Esophagus squamous epithelium (tissue), 5 donors: ENCODE measurements at places on chromosomes 12 and 14.

DNA sequence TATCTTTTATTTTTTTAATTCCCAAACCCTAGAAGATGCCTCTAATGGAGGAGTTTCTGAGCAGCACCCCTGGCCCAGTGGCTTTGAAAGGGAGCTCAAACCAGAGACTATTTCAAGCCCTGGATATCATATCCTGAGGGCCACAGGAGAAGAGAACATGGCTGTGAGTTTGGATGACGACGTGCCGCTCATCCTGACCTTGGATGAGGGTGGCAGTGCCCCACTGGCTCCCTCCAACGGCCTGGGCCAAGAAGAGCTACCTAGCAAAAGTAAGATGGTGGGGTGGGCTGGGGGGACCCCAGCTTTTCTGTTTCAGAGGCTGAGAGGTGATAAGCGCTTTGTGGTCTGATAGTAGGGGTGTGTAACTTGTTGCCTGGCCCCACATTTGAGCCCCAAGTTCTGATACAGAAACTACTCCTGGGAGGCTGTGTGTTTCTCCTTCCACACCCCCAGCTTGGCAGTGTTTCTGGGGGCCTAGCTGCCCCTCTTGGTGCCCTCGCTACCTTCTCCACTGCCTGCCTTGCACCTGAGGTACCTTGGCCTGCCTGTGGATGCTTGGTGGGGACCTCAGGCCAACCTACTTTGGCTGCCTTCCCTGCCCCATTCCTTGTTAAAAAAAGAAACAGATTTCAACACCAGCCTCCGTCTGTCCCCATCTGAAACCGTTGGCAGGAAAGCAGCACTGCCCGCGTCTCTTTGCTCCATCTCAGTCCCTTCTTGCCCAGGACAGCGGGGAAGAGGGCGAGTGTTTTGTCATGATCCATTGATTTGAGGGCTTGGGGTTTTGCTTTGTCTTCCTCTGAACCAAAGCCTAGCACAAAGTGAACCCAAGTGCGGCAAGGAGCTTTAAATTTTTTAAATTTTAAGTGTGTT is 5.7 kb downstream of the TPCN1 start:
- peak overlapping the region; percentile 83 for H3K27ac ChIP-seq
- DNase-seq, result no peak
- peaks cover 57% of the 10 kb centered on the region for H3K36me3 ChIP-seq
- H3K4me3 ChIP-seq, result no peak overlapping the region

GRCh38 chr12:26841085-26841484 is 8.1 kb upstream of the ITPR2 start:
- H3K4me1 ChIP-seq, result no peaks in the 10 kb centered on the region
- H3K36me3 ChIP-seq, result no peaks in the 10 kb centered on the region
- H3K27me3 ChIP-seq, result no peaks in the 10 kb centered on the region
- H3K27ac ChIP-seq, result no peak overlapping the region
- DNase-seq, result no peak

DNA sequence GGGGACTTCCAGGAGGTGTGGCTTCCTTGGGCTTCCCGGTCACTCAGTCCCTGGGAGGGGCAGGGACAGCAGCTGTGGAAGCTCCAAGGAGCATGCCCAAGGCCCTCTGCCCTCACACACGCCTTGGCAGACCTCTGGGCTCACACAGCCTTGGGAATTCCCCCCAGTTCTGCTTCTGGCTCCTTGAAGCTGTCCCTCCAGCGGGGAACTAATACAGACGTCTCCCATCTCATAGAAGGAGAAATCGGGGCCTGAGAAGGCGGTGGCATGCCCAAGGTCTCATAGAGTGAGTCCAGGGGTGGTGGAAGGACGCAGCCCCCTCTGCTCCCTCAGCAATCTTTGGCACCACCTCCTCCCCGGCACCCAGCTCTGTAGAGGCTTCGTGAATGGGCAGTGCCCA is 15.7 kb upstream of the TMEM119 start:
- H3K4me3 ChIP-seq, result no peak overlapping the region
- no peaks in the 10 kb centered on the region for H3K36me3 ChIP-seq
- H3K4me1 ChIP-seq, result peaks cover 36% of the 10 kb centered on the region
- DNase-seq, result no peak

DNA sequence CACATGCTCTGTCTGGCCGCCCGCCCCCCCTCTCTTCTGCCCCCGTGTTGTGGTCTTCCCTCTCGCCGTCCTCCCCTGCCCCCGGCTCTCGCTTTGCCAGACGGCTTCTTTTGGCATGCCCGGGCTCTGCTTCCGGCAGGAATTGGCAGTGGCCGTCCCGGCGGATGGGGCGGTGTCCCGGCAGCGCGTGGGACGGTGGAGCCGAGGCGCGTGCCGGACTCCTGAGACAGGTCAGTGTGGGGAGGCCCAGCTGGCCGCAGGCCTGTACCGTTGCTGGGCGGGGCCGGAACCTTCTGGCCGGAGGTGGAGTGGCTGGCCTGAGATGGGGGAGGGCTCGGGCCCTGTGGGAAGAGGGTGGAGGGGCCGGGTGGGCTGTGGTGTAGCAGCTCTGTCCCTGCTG is 17.1 kb downstream of the KIF26A start:
- H3K36me3 ChIP-seq, result no peaks in the 10 kb centered on the region
- H3K4me1 ChIP-seq, result peaks cover 20% of the 10 kb centered on the region
- H3K27me3 ChIP-seq, result no peaks in the 10 kb centered on the region
- H3K27ac ChIP-seq, result no peak overlapping the region
- no peak for DNase-seq

DNA sequence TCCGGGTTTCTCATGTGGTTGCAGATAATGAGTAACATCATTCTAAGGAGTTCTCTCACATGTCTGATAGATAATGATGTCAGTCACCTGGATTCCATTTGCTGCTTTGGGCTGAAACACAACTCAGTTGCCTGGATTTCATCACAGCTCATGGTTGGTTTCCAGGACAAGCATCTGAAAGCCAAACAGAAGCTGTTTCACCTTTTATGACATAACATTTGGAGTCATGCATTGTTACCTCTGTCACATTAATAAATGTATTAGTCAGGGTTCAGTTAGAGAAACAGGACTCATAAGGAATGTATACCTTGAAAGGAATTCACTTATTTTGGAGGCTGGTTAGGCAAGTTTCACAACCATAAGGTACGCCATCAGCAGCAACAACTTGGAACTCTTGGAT is 251.9 kb upstream of the ATXN7L3B start:
- H3K27me3 ChIP-seq, result no peaks in the 10 kb centered on the region
- no peaks in the 10 kb centered on the region for H3K4me1 ChIP-seq
- no peak overlapping the region for H3K27ac ChIP-seq
- no peaks in the 10 kb centered on the region for H3K36me3 ChIP-seq

- H3K36me3 ChIP-seq, result no peaks in the 10 kb centered on the region
- no peaks in the 10 kb centered on the region for H3K27me3 ChIP-seq
- DNase-seq, result no peak
- H3K4me3 ChIP-seq, result no peak overlapping the region
- H3K4me1 ChIP-seq, result no peaks in the 10 kb centered on the region
Observed at GRCh38 chr14:33862261-33862802, 88.5 kb downstream of the EGLN3 start.

DNA sequence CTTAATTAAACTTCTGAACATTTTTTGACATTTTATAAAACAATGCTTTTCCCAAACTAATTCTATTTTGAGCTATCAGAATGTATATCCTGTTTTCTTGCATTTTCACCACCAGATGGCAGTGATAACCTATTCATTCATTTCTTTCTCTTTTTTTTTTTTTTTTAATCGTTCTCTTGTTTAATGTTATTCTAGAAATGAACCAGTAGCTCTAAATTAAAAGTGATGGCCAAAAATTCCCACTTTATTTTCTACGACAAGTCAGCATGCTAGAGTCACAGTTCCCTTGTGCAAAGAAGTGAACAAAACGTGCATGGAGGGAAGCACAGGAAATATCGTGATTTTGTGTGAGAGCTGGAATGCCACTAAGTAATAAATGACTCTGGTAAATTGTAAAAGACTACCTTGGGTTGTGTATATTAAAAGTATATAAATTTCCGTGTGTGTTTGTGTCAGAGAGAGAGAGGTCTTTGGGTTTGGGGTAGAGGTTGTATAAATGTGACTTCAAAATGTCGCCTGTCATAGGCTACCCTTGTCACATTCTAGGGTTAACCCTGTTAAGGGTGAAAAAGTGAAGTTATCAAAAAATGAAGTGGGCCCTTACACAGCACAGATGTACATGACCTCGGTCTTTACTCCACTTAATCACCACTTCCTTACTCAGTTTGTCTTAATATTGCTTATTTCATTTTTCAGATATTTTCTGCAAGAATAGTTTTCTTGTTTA is 40.4 kb upstream of the LDHB start:
- no peaks in the 10 kb centered on the region for H3K36me3 ChIP-seq
- no peaks in the 10 kb centered on the region for H3K4me1 ChIP-seq
- no peak overlapping the region for H3K27ac ChIP-seq
- no peak overlapping the region for H3K4me3 ChIP-seq

- H3K4me1 ChIP-seq, result no peaks in the 10 kb centered on the region
- no peak overlapping the region for H3K27ac ChIP-seq
- H3K4me3 ChIP-seq, result no peak overlapping the region
- DNase-seq, result no peak
- no peaks in the 10 kb centered on the region for H3K27me3 ChIP-seq
Observed at GRCh38 chr12:125006365-125006764, 12.9 kb downstream of the BRI3BP start.

GRCh38 chr12:22653791-22654190 is 28.8 kb downstream of the ETNK1 start:
- H3K36me3 ChIP-seq, result no peaks in the 10 kb centered on the region
- no peaks in the 10 kb centered on the region for H3K27me3 ChIP-seq
- DNase-seq, result no peak
- no peak overlapping the region for H3K27ac ChIP-seq

DNA sequence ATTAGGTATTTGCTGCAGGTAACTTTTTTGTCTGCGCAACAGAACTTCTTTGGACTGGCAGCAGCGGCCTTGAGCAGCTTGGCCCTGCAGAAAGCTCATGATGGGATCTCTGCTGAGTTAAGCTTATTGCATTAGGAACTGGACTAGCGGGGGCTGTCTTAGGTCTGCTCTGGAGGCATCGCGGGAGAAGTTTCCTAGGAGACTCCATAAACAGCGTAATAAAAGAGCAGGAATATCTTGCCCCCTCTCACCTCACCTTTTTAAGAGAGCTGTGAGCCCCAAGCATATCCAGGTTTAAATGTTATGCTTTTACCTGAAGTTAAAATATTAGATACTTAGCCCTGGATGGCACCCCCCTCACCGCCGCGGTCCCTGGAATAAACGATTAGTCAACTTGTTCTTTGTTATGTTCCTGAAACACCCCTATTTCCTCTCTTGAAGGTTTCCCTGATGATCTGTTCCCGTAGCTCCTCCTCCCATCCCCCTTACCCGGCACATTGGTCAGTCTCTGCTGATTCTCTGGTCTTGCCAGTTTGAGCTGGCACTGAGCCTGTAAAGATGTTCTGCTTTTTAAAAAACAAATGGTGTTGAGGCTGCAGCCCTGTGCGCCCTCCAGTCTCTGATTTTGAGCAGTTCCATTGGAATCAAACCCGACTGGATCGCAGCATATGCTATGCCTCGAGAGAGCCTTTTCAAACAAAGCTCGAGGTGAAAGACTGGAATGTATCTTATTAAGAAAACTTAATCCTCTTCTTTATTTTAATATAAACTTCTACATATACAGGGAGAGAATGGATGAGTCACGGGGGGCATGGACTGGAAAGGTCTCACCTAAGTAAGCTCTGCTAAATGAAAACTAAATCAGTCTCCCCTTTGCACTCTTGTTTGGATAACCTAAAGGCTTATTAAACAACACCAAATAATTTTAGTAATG is 1.9 kb downstream of the MLXIP start:
- peak overlapping the region; percentile 92 for H3K4me3 ChIP-seq
- H3K36me3 ChIP-seq, result peaks cover 21% of the 10 kb centered on the region
- no peaks in the 10 kb centered on the region for H3K27me3 ChIP-seq
- peaks cover 18% of the 10 kb centered on the region for H3K4me1 ChIP-seq

DNA sequence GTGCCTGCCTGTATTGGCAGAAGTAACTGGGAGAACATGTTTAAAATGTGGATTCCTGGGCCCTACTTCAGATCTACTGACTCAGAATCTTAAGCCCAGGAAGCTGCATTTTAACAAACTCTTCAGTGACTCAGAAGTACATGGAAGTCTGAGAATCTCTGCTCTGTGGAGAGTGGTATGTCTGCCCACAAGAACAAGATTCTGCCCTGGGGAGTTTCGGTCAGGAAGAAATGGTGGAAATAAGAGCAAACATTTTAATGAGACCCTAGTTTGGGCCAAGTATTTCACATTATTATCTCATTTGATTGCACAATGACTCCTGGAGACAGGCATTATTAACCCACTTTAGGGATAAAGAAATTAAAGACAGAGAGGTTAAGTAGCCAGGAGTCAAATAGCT is 8.2 kb downstream of the ALDH1L2 start:
- H3K36me3 ChIP-seq, result no peaks in the 10 kb centered on the region
- DNase-seq, result no peak
- H3K27ac ChIP-seq, result no peak overlapping the region

- no peak overlapping the region for H3K4me3 ChIP-seq
Observed at GRCh38 chr14:103501921-103502669, 20.5 kb downstream of the CKB start.

GRCh38 chr12:89669197-89669596 is 39.4 kb downstream of the ATP2B1 start:
- peaks cover 5% of the 10 kb centered on the region for H3K4me1 ChIP-seq
- DNase-seq, result no peak
- no peak overlapping the region for H3K27ac ChIP-seq
- no peak overlapping the region for H3K4me3 ChIP-seq
- no peaks in the 10 kb centered on the region for H3K27me3 ChIP-seq

DNA sequence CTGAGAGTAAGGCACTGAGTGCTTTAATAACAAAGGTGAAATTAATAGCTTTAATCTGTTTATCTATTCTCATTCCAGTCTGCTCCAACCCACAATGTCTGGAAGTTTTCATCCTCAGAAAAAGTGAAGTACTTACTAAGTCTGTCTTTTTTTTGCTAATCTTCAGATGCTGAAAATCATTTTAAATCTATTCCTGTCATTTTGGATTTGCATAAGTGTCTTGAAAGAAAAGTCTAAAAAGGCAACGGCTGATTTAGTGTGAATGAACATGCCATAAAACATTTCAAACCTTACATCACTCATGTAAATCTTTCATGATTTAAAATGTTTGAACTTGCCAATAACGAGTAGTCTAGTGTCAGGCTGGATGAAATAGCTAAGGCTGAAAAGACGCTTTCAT is 685.6 kb downstream of the RPS29 start:
- H3K4me1 ChIP-seq, result no peaks in the 10 kb centered on the region
- H3K4me3 ChIP-seq, result no peak overlapping the region
- no peaks in the 10 kb centered on the region for H3K27me3 ChIP-seq
- no peaks in the 10 kb centered on the region for H3K36me3 ChIP-seq
- no peak for DNase-seq

DNA sequence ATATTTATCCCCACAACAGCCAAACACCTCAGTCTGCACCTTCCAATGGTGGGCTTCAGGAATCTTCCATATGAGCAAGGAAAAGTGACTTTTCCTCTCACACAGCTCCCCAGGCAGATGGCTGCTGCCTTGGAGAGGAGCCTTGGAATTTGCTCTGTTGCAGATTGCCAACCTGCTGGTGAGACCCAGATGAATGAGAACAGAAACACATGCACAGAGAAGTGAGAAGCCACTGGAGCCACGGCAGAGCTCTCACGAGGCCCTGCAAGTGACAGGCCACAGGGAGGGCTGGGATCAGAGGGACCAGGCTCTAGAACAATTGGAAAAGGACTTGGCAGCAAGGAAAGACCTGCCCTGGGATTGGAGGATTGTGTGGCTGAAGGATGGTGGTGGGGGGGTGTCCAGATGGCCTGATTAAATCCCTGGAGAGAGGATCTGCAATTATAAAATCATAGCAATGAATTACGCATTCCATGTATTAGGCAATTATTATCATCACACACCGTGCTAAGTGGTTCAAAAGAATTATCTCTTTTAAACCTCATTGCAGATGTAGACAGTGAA is 84.9 kb upstream of the PWP1 start:
- no peaks in the 10 kb centered on the region for H3K27me3 ChIP-seq
- no peak for DNase-seq
- H3K4me3 ChIP-seq, result no peak overlapping the region
- no peaks in the 10 kb centered on the region for H3K4me1 ChIP-seq
- H3K36me3 ChIP-seq, result no peaks in the 10 kb centered on the region
